Stimulated activated CD8-positive, alpha-beta memory T cell treated with anti-CD3 and anti-CD28 coated beads, Interleukin-7, amount 100 ng/mL, for 1 hour (primary cell): ENCODE measurements at places on chromosomes 12 and 14.

DNA sequence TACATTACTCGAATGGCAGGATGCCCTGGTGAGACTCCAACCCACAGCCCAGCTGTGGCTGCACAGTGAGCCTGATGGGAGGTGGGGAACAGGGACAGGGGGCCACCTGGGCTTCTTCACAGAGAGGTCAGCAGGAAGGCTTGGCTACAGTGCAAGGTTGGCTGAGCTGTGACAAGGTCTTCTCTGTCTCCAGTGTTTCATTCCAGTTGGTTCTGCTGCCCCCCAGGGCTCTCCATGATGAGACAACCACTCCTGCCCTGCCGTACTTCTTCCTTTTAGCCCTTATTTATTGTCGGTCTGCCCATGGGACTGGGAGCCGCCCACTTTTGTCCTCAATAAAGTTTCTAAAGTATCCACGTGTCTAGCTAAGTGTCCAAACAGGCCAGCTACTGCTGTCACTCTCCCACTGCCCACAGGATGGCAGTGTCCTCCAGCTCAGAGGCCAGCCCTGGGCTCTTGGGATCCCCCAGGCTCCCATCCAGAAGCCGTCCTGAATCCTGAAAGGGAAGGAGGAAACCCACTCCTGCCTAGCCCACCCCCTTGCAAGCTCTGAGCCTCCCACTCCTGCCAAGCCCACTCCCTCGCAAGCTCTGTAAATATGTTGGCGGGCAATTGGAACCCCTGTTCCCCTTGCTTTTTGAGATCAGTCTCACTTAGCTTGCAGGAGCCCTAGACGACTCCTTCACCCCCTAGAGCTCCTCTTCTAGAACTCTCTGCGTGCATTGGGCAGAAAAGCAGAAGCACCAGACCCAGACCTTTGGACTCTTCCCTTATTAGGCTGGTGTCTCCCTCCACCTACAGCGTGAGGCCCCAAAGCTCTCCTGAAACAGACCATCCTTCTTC lies 5.4 kb downstream of the C1QL4 start:
- DNase-seq = no peak

DNA sequence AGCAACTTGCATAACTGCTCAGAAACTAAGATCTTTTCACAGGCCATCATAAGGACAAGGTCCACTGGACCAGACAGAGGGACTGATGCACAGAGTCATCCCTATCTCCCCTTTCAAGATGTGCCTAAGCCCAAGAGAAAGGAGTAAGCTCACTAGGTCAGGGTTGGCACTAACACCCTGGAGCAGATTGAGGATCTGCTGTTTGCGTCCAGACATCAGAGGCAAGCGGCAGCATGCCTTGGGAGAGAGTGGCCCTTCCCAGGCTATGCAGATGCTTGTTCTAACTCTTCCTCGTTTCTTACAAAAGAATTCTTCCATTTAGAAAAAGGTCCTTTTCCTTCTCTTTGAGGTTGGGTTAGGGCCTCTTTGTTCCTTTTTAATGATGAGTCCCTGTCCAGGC lies 187.2 kb downstream of the KCNA5 start:
- DNase-seq = no peak

DNA sequence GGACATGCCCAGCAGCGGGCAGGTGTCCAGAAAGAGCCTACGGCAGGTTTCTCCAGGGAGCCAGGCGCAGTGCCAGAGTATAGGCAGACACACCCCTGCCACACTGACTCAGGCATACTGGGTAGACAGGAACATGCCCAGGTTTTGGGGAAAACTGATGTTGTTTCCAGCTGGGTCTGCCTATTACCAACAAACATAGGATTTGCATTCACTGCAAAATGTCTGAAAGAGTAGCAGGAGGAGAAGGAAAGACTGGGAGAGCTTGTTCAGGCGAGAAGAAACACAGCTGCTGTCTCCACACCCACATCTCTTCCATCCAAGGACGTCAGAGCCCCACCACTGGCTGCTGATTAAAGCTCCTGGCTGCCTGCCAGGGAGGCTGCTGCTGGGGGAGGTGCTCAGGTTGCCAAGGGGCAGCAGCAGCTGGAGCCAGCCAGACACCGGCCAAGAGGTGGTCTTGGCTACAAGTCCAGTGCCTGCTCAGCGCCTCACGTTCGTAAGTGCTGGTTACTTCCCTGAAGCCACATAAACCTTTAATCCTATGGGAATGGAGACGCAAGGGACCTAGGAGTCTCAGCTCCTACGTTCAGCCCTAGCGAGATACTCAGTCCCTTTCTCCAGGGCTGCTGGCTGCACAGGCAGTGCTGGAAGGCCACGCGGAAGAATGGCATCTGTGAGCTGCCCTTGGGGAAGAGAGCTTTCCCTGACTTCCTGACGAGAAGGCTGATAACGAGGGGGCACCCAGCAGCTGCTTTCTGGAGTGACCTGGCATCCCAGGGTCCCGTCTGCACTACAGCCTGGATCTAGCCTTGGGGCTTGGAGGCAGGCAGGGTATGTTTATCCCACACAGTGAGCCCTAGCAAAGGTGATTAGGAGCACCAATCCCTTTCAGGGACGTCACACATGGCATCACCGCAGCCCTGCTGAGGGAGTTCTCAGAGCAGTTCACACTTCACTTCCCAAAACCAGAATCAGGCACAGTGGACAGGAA lies 58.1 kb downstream of the PLEKHG3 start:
- DNase-seq = no peak

- no peak for DNase-seq
These were observed 28.7 kb downstream of the GIT2 start for GRCh38 chr12:109967383-109968031.

GRCh38 chr12:115245020-115245419 lies 561.0 kb upstream of the TBX3 start:
- no peak for DNase-seq

DNA sequence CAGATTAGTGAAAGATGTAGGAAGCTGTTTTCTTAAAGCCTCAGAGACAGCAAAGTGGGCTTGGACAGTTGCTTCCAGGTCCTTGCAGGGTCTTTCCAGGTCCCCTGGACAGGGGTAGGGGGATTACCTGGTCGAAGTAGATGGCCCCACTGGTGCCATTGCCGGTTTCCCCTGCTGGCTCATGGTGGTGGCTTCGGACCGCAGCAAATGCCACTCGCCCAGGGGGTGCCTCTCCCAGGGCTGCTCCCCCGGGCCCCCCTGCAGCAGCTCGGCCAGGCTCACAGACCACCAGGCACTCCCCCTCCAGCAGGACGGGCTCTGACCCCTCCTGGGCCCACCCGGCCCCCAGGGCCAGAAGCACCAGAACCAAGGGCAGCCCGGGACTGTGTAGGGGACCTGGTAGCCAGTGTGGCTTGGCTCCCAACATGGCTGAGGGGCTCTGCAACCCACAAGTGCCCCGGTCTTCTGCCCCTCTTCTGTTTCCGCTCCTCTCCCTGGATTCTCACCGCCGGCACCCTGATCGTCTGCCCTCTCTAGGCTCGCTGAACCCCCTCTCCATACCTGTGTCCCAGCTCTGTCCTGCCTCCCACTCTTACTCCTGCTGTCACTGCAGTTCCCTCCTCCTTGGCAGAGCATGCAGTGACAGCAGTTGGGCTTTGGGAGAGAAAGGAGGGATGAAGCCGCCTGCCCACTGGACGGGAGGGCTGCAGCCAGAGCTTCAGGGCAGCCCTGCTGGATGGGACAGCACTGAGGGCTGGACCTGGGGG lies 657 bp downstream of the CBLN3 start:
- no peak for DNase-seq

GRCh38 chr12:54082397-54082892 lies 28.8 kb downstream of the HOXC4 start:
- DNase-seq = peak; percentile 7

DNA sequence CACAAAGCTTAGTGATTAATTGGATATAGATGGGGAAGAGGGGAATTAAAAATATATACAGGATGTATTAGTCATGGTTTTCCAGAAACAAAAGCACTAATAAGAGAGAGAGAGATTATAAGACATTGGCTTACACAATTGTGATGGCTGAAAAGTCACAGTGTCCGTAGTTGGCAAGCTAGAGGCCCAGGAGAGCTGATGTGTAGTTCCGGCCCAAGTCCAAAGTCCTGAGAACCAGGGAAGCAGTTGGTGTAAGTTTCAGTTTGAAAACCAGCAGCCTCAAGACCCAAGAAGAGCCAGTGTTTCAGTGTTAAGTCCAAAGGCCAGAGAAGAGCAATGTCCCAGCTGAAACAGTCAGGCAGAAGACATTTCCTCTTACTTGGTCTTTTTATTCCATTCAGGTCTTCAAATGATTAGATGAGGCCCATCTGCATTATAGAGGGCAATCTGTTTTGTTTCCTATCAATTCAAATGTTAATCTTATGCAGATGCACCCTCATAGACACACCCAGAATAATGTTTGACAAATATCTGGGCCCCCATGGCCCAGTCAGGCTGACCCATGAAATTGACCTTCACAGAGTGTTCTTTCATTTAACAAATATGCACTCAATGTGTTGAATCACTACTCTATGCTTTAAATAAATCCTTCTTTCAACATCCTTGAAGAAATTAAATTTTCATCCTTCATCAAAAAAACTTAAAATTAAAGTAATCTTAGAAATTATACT lies 67.2 kb upstream of the DIO2 start:
- DNase-seq = no peak
